ENCODE measurements at places on chromosomes 7 and 10.
A peak's percentile ranks its signal among the peaks of the same experiment; 100 is the strongest.

DNA sequence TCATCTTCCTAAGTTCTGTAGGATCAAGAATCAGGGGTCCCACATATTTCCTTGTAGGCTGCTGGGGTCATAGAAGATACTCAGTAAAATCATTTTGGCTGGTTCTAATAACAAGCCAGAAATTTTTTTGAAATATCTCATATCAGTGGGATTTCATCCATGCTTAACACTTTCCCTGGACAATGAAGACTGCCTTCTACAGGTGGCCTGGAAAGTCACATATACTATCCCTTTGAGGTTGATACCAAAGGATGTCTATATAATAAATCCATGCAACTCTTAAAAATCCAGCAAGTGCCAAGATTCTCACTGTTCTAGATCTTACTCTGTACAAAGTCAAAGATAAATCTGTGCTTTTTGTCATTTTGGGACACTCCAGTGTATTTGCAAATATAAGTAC, 225.8 kb upstream of the NEBL start:
- DNase-seq = no peak

DNA sequence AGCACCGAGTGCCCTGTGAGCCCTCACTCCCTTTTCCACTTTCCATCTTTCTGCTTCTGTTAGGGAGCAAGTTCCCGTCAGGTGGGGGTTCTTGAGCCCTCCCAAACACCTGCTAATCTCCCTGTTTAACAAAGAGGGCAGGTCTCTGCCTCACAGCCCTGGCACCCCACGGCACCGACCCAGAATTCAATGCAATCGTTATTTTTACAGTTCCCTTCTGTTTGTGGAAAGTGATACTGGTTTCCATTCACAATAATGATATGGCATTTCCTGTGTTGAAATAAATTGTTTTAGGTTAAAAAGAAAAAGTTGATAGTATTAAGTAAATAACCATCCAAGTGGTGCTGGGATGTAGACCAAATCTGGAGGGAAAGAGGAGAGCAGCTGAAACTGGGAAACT, 38.8 kb upstream of the SLC29A3 start:
- no peak for DNase-seq

GRCh38 chr10:24947304-24948097, 4.9 kb downstream of the PRTFDC1 start:
- DNase-seq = no peak

- DNase-seq = no peak
Measured at GRCh38 chr10:51615764-51616298, 83.6 kb downstream of the CSTF2T start.

DNA sequence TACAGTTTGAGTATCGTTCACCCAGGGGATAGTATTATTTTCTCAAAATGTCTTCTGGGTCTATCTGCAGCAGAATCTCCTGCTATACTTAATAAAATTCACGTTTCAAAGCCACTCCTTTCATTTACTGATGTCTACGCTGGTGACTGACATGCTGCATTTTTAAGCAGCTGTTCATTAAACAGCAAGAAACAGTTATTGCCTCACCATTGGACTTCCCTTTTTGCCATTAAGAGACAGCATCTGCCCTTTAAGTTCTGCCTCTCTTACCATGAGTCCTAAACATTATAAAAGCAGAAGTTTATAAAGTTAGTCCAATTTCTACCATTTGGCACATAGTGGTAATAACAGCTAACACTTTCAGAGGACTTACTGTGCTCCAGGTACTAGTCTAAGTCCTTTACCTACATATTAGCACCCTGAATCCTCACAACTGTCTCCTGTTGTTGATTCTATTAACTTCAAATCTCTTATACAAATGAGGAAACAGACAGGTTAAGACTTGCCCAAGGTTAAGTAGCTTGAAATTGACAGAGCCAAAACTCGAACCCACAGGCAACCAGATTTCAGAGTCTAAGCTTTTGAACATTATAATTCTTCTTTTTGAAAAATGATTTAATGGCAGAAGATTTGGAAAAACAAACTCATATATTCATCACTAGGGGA, 169.5 kb downstream of the SNX13 start:
- DNase-seq = no peak

- no peak for DNase-seq
Measured at GRCh38 chr7:98330926-98331529, 49.5 kb downstream of the BRI3 start.

GRCh38 chr10:3902809-3903410, 117.9 kb upstream of the KLF6 start:
- no peak for DNase-seq

DNA sequence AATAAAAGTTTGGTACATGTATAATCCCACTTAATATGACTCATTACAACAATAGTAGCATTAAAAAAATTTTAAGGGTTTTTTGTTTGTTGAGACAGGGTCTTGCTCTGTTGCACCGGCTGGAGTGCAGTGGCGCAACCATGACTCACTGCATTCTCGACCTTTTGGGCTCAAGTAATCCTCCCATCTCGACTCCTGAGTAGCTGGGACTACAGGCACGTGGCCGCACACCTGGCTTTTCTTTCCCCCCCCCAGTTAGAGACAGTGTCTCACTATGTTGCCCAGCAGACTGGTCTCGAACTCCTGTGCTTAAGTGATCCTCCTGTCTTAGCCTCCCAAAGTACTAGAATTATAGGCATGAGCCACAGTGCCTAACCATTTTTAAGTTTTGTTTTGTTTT, 40.7 kb downstream of the KMT2C start:
- DNase-seq = no peak

- no peak for DNase-seq
Measured at GRCh38 chr10:21293518-21294356, 231.7 kb downstream of the SKIDA1 start.

DNA sequence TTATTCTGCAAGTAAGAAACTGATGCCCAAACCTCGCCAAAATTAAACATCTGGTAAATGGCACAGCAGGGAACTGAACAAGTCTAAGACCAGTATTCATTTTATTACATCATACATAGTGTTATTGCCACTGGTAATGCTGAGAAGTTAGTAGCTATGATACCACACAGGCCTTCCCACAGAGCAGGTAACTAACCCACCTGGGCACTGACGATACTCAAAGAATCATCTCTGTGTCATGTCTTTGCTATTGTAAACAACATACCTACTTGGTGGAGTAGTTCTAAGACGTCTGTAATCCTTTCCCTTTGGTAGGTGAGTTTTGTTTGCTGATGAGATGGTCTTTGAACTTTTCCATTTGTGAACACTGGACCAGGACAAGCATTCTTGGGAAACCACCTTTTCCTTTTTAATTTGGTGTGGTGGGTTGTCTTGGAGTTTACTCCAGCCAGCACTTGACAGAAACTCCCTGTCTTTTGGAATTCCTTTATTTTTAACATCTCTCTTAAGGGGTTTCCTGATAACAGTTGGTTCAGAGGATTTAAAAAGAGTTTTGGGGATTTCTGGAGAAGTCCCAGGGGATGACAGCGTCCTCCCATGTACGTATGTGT, 40.9 kb downstream of the PDSS1 start:
- DNase-seq = no peak

DNA sequence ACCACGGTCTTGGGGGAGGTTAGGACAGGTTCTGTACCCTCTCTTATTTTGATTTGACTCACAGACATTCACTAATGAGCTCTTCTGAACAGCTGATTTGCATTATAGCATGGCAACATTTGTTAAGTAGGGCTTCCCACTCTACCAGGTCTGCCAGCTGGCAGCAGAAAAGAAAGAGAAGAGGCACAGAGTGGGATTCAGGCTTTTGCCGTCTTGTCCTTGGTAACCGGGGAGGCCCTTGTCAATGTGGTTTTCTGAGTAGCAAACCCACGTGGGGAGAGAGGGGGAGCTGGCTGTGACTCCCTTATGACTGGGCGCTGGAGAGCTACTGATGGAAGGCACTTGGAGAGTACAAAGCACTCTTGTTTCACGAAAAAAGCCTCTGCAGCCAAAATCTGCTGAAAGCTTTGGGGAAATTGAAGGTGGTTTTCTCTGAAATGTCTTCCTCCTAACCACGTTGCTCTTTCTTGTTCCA, 355.3 kb upstream of the GALNT17 start:
- no peak for DNase-seq

DNA sequence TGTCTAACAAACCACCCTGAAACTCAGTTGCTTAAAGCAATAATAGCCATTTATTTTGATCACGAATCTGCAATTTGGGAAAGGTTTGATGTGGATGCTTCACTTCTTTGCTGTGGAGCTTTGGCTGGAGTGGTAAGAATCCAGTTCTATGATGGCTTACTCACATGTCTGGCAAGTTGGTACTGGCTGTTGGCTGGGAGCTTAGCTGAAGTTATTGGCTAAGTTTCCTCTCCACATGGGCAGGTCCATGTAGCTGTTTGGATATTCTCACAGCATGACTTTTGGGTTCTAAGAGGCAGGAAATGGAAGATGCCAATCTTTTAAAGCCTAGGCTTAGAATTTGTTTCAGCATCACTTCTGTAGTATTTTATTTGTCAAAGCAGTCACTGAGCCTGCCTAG, 277.6 kb upstream of the NRP1 start:
- DNase-seq = no peak

DNA sequence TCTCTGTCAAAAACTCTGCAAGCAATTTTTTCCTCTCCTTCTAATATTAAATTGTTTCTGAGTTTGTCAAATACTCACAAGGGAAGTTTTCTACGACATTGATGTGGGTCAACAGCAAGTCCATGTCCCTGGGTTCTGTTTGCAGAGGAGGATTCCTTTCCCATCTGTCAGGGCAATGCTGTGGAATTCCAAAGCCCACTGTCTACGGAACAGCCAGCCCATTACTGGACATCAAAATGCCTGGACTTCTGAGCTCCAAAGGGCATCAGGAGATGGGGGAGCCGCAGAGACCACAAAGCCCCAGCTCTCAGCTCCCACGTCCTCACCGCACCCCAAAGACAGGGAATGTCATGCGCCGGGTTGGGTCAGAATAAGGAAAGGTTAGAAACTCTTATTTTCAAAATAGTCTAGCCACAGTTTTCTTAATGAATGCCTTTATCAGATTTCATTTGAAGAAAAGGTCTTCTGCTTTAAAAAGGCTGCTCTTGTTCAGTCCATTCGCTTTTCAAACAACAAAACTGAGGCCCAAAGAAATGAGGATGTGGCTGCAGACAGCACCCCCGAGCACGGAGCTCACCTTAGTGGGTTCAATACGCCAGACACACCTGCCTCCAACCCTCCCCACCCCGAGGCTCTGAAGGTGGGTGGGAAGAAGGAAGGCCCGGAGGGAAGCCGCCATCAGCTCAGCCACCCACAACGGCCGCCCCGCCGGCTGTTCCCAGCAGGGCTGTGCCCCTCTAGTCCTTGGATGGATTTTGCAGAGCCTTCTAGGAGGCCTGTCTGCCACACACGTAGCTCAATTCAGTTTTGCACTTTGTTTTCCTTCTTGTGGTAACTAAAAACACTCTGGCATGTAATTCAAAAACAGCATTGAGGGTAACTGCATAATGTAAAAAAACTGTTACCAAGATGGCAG, 44.7 kb downstream of the PTPRN2 start:
- DNase-seq = no peak

- no peak for DNase-seq
Measured at GRCh38 chr10:9253121-9253520, 1198.6 kb downstream of the GATA3 start.

GRCh38 chr10:132293201-132293812, 14.4 kb downstream of the STK32C start:
- DNase-seq = no peak

DNA sequence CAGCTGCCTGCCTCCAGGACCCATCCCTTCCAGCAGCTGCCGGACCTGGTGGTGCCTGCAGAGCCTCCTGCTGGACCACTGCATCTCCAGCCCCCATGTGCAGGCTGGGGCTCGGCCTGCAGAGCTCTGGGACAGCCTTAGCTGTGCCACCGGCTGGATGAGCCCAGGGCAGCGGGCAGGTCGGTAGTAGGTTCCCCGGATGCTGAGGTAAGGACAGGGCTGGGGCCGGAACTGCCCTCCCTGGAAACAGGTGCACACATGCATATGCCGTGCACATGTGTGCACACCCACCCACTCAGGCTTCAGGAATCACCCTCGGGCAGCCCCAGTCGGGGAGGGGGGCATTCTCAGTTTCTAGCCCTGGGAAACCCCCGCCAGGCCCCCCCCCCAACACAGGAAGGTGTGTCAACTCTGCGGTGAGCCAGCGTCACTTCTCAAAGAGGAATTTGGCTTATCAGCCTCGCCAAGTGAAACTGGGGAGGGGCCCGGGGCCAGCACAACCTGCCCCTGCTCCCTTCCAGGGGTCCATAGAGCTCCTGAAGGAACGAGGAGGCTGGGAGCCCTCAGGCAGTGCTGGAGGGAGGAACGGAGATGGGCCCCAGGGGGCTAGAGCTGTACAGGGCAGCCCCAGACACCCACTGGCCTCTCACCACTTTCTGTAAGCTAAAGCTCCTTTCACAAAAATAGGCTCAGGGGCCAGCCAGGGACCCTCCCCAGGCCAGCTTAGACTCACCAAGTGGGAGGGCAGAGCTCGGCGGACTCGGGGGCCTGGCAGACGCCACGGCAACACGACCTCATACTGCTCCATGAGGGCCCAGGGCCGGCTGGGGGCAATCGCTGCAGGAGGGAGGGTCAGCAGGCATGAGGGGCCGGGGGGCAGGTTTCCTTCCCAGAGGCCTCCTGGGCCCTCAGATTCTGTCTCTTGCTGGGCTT, 1.7 kb downstream of the ADAM8 start:
- peak; percentile 89 for DNase-seq

GRCh38 chr10:92813979-92814378, 34.3 kb upstream of the EXOC6 start:
- no peak for DNase-seq

DNA sequence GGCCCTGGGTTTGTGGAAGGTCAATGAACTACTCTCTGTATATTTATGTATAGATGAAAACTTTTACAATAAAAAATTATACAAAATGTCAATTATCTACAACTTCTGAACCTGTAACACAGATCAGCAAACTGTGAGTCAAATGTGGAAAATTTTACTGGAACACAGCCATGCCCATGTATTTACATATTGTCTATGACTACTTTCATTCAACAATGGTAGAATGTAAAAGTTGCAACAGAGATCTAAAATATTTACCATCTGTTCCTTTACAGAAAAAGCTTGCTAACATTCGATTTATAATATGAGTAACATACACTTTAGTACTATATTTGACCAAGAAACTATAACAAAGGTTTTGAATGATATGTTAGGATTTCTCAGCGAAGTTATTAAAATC, 481.6 kb downstream of the PARD3 start:
- no peak for DNase-seq

DNA sequence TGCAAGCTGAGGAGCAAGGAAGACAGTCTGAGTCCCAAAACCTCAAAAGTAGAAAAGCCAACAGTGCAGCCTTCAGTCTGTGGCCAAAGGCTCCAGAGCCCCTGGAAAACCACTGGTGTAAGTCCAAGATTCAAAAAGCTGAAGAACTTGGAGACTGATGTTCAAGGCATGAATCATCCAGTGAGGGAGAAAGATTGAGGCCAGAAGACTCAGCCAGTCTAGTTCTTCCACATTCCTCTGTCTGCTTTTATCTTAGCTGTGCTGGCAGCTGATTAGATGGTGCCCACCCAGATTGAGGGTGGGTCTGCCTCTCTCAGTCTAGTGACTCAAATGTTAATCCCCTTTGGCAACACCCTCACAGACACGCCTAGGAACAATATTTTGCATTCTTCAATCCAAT, 20.1 kb upstream of the MDFIC start:
- DNase-seq = no peak

Data from stimulated activated CD8-positive, alpha-beta memory T cell treated with anti-CD3 and anti-CD28 coated beads, Interleukin-4, amount 100 ng/mL, for 48 hours (primary cell).